ENCODE measurements at places on chromosomes 7 and 10. TPM values are rescaled to one million over a fixed set of nuclear protein-coding genes. Genes with fewer than 3 reads are reported as not detected.

HNRNPF gene
- 150 TPM for total RNA-seq

LIPJ gene
- not detected for total RNA-seq

- DNase-seq = no peak
- no peaks in the 10 kb centered on the region for H3K4me1 ChIP-seq
- H3K27ac ChIP-seq = no peak overlapping the region
- no peaks in the 10 kb centered on the region for H3K27me3 ChIP-seq
- H3K36me3 ChIP-seq = no peaks in the 10 kb centered on the region
Measured at GRCh38 chr7:51295440-51296245, 21.0 kb downstream of the COBL start.

DNA sequence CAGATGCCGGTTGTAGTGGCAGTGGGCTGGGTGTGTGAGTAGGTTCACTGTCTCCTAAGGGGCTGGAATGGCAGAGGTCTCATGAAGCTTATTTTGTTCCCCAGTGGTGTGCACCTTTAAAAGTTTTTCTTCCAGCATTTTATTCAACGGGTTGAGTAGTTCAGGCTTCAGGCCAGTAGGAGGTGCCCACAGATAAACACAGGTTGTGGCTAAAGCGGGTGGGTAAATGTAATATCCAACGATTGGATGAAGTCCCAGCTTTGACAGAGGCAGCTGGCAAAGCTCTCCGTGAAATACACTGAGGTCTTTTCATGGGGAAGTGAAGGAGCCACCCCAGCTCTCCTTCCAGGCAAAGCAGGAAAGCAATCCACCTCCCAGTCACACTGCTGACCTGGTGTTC lies 339.8 kb upstream of the LRRTM3 start:
- no peaks in the 10 kb centered on the region for H3K4me1 ChIP-seq
- DNase-seq = no peak
- no peak overlapping the region for H3K4me3 ChIP-seq
- no peak overlapping the region for H3K27ac ChIP-seq
- H3K27me3 ChIP-seq = no peaks in the 10 kb centered on the region
- no peaks in the 10 kb centered on the region for H3K36me3 ChIP-seq

ERVW-1 gene
- total RNA-seq = not detected

EVX1 gene
- not detected for total RNA-seq

DNA sequence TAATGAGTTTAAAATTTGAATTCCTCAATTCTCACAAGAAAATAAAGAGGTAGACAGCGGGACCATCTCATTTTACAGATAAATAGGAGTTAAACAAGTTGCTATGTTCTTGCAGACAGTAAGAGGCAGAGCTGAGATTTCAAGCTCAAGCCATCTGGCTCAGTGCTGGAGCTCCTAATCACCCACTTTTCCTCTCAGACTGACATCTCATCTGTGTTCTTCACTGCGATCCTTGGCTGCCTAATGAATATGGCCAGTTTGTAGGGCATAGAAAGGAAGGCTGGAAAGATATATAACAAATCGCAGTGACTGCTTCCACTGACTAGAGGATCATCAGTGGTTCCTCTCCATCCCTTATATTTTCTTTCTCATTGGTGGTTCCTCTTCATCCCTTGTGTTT lies 151.2 kb downstream of the MPP7 start:
- H3K27me3 ChIP-seq = no peaks in the 10 kb centered on the region
- DNase-seq = no peak
- H3K36me3 ChIP-seq = no peaks in the 10 kb centered on the region
- no peak overlapping the region for H3K4me3 ChIP-seq

GJD4 gene
- not detected for total RNA-seq

DNA sequence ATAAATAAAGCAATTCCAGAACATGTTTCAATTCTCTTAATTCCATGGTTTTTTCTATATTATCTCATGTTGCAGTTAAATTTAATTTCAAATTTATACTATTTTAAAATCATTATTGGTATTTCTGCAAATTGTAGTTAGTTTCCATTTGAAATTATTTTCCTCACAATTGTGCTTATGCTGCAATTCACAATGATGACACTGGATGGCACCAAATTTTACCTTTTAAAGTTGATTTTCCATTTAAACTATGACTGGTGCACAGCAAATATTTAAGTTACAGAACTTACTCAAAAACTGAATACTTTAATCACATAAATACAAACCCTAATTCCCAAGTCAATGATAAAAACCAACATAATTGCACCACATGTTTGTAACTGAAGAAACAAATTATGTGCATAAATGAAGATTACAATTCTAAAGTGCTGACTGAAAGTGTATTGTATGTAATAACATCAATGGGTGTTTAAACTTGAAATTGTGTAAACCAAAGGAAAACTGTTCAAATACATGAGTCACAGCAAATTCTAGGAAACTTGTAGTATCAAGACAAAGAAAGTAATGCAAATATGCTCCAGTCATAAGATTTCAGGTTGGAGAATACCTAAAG lies 75.3 kb upstream of the AASS start:
- no peak for DNase-seq
- no peaks in the 10 kb centered on the region for H3K36me3 ChIP-seq
- no peak overlapping the region for H3K4me3 ChIP-seq

DNA sequence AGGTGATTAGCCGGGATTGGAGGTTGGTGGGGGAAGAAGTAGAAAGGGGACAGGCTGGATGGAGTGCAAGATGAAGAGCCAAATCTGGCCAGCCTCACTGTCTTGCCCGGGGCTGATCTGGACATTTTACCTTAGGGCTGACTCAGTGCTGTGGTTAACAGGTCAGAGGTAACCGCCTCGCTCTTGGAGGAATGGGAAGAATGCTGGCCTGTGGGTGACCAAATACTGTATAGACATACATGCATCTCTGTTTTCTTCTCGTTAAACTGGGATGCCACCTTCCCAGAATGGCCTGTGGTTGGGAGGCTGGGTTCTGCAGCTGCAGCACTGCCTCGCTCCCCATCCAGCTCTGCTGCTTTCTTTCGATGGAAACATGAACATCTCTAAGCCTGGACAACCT lies 120.0 kb downstream of the SEC23IP start:
- no peaks in the 10 kb centered on the region for H3K27me3 ChIP-seq
- H3K4me3 ChIP-seq = no peak overlapping the region
- H3K4me1 ChIP-seq = no peaks in the 10 kb centered on the region

ADAM8 gene
- 5.4 TPM for total RNA-seq

PLXNA4 gene
- 0.61 TPM for total RNA-seq

Data from liver (tissue), 10 donors.